Fibroblast of the aortic adventitia (primary cell): ENCODE measurements at places on chromosomes 3 and 15.
A peak's percentile ranks its signal among the peaks of the same experiment; 100 is the strongest.

DNA sequence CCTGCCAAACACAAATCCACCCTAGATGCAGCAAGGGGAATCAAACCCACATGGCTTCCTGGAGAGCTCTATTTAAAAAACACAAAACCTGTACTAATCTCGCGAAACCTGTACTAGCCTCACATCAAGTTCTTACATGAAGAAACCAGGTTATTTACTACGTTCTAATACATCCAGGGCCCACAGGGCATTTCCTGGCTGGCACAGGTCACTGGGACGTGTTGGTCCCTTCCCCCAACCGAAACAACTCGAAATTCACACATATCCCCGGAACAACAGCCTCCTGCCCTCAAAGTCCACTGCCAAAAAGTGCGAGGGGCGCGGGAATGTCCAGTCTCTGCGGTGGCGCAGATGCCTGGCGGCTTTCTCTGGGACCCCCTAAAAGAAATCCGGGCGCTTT is 955 bp downstream of the CDCP1 start:
- no peak for DNase-seq

- no peak for DNase-seq
Measured at GRCh38 chr15:63192619-63193206, 3.3 kb downstream of the RAB8B start.

DNA sequence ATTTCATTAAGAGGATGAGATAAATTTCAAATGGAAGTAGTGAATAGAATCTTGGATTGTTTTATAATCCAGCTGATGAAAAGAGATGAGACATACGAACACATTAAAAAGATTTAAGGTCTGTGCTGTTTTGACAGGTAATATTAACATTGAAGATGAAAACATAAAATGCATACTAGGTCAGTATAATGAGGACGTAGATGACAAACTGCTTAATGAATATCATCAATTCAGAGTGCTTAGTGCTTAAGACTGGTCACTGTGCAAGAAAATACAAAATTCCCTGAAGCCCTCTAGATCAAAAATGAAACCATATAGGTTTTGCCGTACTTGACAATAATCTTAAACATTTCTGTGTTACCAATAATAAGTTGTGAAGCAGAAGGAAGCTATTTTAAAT is 173.4 kb upstream of the THRB start:
- DNase-seq, result no peak

GRCh38 chr3:36397841-36398240 is 17.5 kb downstream of the STAC start:
- peak; percentile 43 for DNase-seq

DNA sequence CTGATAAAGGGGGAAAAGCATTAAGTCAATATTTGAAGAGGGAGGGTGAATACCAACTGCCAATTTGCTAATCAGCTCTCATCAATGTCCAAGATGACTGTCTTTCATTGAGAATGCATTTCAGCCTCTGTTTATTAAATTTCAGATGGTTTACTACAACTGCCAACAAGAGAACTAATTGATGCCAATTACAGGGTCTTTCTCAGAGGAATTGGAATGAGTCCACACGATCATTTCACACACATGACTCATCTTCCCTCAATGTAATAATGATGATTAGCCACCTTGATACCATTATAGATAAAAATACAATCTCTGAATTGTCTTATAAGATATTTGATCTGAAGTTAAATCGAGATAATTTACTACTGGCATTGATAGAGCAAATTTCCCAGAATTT is 1274.4 kb downstream of the ROBO2 start:
- DNase-seq, result no peak

GRCh38 chr3:195770081-195770840 is 41.5 kb downstream of the MUC4 start:
- no peak for DNase-seq

- peak; percentile 40 for DNase-seq
Measured at GRCh38 chr3:148998715-148999423, 7.5 kb downstream of the GYG1 start.

DNA sequence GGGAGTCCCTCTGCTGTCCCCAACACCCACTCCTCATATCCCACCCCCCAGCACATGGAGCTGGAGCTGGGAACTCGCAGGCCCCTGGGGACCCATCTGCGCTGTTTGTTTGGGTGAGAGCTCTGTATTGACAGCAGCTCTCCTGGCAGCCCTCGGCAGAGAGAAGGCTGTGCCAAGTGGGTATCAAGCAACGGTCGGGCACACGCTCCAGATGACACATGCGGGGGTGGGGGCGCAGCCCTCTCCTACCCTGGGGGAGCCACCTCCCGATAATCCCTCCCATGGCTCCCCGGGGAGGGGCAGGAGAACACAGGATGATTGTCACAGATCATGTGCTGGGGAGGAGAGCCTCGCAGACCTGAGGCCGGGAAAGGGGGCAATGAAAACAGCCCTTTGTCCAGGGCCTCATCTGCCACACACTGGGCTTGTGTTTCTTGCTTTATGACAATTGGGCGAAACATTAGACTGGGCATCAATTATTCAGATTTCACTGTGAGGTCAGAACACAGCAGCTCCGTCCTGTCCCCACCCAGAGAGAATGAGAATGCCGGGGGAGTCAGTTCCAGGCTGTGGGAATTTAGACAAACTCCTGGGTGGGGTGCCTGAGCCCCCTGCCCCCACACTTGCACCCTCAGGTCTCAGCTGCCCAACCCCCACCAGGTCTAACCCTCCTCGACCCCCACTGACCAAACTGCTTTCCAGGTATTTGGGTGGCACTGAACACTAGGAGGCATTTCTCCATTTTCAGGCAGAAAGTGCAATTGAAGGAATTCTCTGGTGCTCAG is 46.4 kb upstream of the KLF13 start:
- DNase-seq, result no peak

DNA sequence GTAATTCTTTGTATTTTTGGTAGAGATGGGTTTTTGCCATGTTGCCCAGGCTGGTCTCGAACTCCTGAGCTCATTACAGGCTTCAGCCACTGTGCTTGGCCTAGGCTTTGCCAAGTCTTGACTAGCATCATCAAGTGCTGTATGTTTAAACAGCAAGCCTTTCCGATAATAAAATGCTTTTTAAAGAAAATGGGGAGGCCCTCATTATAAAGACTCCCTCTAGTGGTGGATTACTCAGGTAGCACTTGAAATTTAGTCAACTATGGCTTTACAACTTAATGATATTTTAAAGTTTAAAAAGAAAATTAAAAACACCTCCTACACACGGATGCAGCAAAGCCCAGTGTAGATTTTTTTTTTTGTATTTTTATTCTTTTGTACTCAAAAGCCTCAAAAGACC is 213.6 kb downstream of the GAP43 start:
- DNase-seq, result peak; percentile 48

DNA sequence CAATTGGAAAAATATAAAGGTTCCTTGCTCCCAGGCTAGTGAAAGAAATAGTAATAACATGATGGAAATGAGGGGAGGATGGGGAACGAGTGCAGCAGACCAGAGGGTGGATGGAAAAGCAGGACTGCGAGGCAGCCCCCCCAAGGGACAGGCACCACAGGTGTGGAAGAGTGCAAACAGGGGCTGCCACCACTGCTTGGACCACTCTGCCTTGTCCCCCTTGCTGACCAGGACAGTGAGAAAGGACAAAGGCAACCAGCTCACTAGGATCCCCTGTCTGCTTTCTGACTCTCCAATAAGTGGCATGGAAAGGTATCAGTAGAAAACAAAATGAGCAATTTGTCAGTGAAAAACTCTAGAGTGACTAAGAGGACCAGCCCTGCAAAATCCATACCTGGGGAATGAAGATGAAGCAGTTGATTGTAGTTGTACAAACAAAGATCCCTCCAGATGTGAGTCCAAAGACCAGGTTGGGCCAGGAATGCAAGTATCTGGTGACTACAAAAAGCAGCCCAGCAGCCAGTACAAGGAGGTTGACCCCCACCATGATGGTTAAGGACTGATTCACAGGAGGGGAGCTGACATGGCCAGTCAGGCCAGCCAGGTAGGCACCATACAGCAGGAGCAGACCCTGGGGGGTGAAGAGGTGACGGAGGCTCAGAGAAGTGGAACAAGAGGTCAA is 86.6 kb upstream of the GSK3B start:
- DNase-seq, result no peak

GRCh38 chr15:54374184-54374952 is 396.1 kb downstream of the UNC13C start:
- DNase-seq, result no peak

GRCh38 chr15:73495181-73495580 is 52.2 kb downstream of the REC114 start:
- DNase-seq, result no peak
